PC-9 (cell line): ENCODE measurements at places on chromosomes 2 and 18. TPM values are rescaled to one million over a fixed set of nuclear protein-coding genes. Genes with fewer than 3 reads are reported as not detected.

Gene SPP2
- not detected in 2 replicates for total RNA-seq

Gene ZNF804A
- total RNA-seq: not detected in 2 replicates

Gene CTAGE1
- not detected in 2 replicates for total RNA-seq

Gene CFC1
- total RNA-seq: not detected in 2 replicates

Gene FAHD2A
- 23.0 and 28.7 TPM in 2 replicates for total RNA-seq

Gene AGAP1
- 91.4 and 107 TPM in 2 replicates for total RNA-seq

Gene ZNF396
- total RNA-seq: 1.9 and 2.0 TPM in 2 replicates

Gene CRYBA2
- not detected in 2 replicates for total RNA-seq

Gene SCG2
- 0.48 and 0.81 TPM in 2 replicates for total RNA-seq

Gene POTEJ
- total RNA-seq: not detected in 2 replicates

Gene TMEM178A
- total RNA-seq: 2.8 and 2.9 TPM in 2 replicates

Gene LINC00305
- not detected in 2 replicates for total RNA-seq

Gene ALPG
- total RNA-seq: 0.76 and 1.2 TPM in 2 replicates

Gene LHCGR
- not detected in 2 replicates for total RNA-seq

Gene TMEM182
- 12.9 and 13.7 TPM in 2 replicates for total RNA-seq

Gene SLC23A3
- total RNA-seq: 7.1 and 7.9 TPM in 2 replicates

Gene EVX2
- not detected in 2 replicates for total RNA-seq

Gene CYB5A
- 105 and 109 TPM in 2 replicates for total RNA-seq
